Aortic smooth muscle cell (primary cell): ENCODE measurements at places on chromosomes 3 and 15. TPM values are rescaled to one million over a fixed set of nuclear protein-coding genes. Genes with fewer than 3 reads are reported as not detected.

Gene SAXO2
- total RNA-seq, result 0.66 and 0.75 TPM in 2 replicates

Gene PLIN1
- total RNA-seq, result 0.12 and 0.26 TPM in 2 replicates

Gene KLF15
- total RNA-seq, result 2.9 and 3.2 TPM in 2 replicates

Gene TP53BP1
- total RNA-seq, result 68.0 and 71.2 TPM in 2 replicates

Gene ASB14
- under 0.01 TPM in 1 of 2 replicates, not detected in the other for total RNA-seq

Gene ARRDC4
- total RNA-seq, result 4.4 and 5.2 TPM in 2 replicates

Gene ESYT3
- total RNA-seq, result 0.12 and 0.26 TPM in 2 replicates

Gene CCR5
- not detected in 2 replicates for total RNA-seq

Gene C3orf85
- not detected in 2 replicates for total RNA-seq

Gene SLC28A2
- not detected in 2 replicates for total RNA-seq

Gene GREM1
- total RNA-seq, result under 0.01 TPM in 2 replicates

Gene SLC24A5
- total RNA-seq, result not detected in 2 replicates

Gene MEF2A
- total RNA-seq, result 23.5 and 39.1 TPM in 2 replicates

Gene ADGRG7
- total RNA-seq, result 52.7 TPM in 1 of 2 replicates, not detected in the other

Gene CATSPER2
- 0.53 and 0.75 TPM in 2 replicates for total RNA-seq

Gene KBTBD13
- total RNA-seq, result not detected in 2 replicates

Gene CCR9
- total RNA-seq, result not detected in 2 replicates

Gene LRRIQ4
- 0.06 TPM in 1 of 2 replicates, not detected in the other for total RNA-seq

Gene PTH1R
- 0.06 and 0.13 TPM in 2 replicates for total RNA-seq
